ENCODE measurements at places on chromosomes 5 and 9.

- no peak for DNase-seq
Observed at GRCh38 chr9:106864373-106865143, 1.6 kb downstream of the ZNF462 start.

DNA sequence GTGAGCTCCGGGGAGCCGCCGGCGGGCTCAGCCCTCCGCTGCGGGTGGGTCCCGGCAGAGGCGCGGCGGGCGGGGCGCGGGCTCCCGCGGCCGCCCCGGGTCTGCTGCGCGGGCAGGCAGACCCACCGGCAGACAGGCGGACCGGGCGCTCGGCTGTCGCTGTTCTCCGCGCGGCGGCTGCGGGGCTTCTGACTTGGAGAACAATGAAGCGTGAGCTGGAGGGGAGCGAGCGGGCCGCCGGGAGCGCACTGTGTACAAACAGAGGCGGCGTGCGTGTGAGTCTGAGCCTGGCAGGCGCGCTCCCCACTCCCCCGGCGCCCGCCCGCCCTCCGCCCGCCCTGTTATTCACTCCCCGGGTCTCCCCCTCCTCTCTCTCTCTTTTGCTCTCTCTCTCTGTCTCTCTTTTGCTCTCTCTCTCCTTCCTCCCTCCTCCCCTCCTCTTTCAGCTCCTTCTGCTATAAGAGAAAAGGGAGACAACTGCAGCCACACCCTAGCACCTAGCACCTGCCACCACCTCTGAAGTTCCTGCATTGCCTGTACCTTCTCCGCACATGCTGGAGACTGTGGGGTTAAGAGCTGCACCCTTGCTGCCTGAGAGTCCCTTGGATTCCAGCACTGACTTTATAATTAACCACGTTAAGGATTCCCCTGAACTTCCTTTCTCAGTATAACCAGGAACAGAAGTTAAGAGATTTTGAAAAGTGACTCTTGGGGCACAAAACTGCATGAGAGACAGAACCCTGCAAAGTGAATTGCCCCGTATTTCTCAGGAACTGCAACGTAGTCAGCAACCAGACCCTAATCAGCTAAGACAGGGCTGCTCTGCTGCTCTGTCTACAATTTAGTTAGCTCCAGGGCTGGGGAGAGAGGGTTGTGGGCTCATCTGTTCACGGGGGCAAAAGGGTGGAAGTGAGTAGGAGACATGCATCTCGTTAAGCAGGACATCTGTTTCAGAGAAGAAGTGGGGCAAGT, at the start of gene EDIL3:
Gene EDIL3, minus strand, starts transcription at position 277 of the 972 bp plus-strand sequence. CDS start 506 bp downstream, outside the sequence.
- no peak for DNase-seq

GRCh38 chr5:6307304-6307703, 71.0 kb downstream of the MED10 start:
- no peak for DNase-seq

DNA sequence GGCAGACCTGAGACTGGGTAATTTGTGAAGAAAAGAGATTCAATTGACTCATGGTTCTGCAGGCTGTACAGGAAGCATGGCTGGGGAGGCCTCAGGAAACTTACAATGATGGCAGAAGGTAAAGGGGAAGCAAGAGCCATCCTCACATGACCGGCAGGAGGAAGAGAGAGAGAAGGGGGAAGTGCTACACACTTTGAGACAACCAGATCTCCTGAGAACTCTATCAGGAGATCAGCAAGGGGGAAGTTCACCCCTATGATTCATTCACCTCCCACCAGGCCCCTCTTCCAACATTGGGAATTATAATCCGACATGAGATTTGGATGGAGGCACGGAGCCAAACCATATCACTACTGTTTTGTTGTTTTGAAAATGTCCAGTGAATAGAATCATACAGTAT, 110.2 kb downstream of the DAPK1 start:
- DNase-seq, result no peak

GRCh38 chr5:112795944-112796678, 58.4 kb downstream of the APC start:
- DNase-seq, result no peak

- no peak for DNase-seq
Observed at GRCh38 chr5:44714871-44715561, 93.7 kb upstream of the MRPS30 start.

GRCh38 chr9:125085703-125086477, 57.4 kb downstream of the SCAI start:
- no peak for DNase-seq

DNA sequence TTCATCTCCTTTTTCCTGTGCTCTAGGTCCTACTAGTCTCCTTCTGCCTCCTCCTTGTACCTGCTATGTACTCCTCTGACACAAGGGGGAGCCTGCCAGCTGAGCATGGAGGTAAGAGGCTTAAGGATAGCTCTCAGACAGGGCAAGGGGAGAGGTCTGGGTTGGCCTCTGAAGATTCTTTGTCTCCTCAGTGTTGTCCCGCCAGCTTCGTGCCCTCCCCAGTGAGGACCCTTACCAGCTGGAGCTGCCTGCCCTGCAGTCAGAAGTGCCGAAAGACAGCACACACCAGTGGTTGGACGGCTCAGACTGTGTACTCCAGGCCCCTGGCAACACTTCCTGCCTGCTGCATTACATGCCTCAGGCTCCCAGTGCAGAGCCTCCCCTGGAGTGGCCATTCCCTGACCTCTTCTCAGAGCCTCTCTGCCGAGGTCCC, 3.8 kb downstream of the CREB3 start:
- peak; percentile 32 for DNase-seq

DNA sequence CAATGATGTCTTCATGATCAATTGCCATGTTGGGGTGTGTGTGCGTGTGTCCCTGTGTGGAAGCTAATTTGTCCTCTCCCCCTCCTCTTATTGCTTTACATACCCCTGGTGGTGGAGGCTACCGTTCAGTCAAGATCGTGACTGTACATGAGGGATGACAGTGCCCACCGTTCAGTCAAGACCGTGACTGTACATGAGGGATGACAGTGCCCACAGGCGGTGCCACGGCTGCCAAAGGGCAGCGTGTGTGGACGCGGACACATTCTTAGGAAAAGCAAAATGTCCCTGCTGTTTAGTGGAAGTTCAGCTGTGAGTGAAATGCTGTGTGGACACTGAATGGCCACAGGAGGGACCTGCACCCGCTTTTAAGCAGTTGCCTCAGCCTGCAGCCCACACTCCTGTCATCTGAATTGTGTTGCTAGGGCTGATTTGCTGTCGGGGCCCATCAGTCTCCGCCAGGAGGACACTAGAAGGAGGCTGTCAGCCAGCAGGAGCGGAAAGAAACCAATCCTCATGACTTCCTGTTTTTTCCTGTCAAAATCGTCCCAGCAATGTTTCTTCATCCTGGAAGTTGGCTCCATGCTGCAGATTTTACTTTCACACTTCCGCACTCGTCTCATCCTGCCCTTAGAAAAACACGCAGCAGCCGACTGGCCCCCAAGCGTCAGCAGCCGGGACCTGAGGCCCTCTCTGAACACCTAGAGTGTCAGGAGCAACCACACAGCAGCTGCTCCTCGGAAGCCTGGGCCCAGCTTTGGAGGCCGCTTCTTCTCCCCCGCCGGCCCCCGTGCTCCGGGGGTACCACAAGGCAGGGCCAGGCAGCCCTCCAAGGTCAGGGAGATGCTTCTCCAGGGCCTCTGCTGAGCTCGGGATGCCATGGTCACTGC, 9.1 kb downstream of the OR2V1 start:
- DNase-seq, result no peak

DNA sequence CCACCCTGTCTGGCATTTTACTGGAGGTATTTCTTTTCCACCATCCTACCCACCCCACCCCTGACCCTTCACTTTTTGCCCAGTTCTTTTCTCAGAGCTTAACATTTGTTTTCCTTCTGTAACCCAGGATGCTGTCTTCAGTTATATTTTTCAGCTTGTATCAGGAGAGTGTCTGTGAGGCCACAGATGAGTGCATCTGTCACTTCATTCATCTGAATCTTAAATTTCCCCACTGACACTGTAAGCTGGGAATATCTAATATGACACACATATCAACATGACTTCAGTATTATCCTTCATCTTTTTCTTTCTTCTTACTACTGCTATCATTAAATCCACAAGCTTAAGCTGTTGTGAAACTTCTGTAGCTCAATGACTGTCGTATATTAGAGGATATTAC, 4.9 kb downstream of the MARCHF3 start:
- no peak for DNase-seq

- DNase-seq, result no peak
Observed at GRCh38 chr9:21830589-21830988, 28.2 kb downstream of the MTAP start.

DNA sequence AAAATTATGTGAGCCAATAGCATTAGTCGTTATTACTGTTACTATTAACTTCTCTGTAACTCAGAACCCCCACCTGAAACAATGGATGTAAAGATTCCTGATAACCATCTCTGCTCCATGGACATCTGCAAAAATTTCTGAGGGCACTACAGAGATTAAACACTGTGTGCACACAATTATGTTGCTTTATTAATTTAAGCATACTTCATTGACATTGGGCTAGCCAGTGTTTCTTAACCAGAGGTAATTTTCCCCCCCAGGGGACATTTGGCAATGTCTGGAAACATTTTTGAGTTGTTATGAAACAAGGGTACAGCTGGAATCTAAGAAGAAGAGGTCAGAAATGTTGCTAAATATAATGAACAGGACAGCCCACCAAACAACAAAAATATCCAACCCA, 19.3 kb downstream of the SLIT3 start:
- DNase-seq, result no peak
